ENCODE measurements at places on chromosomes 1 and 21.

GRCh38 chr1:58158016-58158415 lies 388.5 kb downstream of the OMA1 start:
- DNase-seq, result no peak

- no peak for DNase-seq
Measured at GRCh38 chr1:8902765-8903164, 24.3 kb upstream of the ENO1 start.

GRCh38 chr1:206570529-206570928 lies 41.7 kb downstream of the EIF2D start:
- no peak for DNase-seq

DNA sequence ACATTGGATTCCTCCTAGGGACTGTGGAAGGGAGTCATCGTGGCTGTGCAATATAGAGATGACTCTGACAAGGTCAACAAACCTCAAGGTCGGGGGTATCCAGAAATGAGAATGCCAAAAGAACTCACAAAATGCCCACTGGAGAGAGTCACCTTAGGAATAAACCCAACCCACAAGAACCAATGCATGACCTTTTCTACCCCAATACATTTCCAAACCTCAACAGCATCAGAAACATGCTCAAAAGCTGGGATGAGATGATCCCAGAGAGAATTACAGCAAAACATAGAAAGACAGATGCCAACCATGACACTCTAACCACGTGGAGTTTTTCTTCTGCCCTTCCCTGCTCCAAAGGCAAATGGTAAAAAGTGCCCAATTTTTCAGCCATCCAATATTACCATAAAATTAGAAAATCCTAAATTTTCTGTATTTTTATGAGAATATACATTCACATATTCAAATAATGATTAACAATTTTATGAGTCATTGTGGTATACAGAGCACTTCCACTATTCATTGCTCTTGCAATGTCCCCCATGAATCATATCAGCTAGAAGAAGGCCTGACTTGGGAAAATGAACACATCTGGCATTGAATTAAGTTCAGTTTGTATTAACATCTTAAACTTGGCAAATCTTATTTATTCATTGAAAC lies 88.2 kb upstream of the PALMD start:
- no peak for DNase-seq
